ENCODE measurements at places on chromosomes 6 and 20.

- DNase-seq = no peak
Measured at GRCh38 chr6:110357298-110357663, 868 bp downstream of the METTL24 start.

- DNase-seq = no peak
Measured at GRCh38 chr20:37650661-37651060, 43.2 kb upstream of the CTNNBL1 start.

DNA sequence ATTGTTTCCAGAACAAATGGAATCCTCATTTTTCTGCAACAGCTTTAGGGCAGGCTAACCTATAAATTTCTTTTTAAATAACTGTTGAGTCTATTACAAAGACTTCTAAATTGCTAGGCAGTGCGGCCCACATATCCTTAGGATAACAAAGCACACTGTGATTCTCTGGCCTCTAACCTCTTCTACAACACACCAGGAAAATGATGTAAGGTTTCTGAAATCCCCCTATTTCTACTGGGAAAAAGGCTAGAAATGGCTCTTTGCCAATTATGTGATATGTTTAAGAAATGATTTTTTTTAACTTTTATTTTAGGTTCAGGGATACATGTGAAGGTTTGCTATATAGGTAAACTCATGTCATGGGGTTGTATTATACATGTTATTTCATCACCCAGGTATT, 17.3 kb upstream of the NT5E start:
- no peak for DNase-seq

- no peak for DNase-seq
Measured at GRCh38 chr6:56043761-56044160, 168.4 kb upstream of the BMP5 start.

DNA sequence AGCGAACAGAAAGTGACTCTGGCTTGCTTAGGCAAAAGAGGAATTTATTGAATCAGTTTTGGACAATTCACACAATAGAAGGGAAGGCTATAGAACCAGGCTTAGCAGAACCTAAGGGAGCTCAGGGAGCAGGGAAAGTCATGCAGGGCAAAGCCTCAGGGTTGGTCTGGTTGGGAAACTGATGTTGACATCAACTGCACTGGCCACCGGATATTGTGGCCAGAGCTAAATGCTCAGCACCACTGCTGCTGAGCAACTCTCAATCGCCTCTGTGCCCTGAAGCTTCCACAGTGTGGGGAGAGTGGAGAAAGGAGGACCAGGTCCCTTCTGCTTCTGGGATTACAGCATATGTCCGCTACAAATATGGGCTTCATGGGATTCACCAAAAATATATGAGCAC, 93.3 kb upstream of the GCM1 start:
- DNase-seq = no peak

DNA sequence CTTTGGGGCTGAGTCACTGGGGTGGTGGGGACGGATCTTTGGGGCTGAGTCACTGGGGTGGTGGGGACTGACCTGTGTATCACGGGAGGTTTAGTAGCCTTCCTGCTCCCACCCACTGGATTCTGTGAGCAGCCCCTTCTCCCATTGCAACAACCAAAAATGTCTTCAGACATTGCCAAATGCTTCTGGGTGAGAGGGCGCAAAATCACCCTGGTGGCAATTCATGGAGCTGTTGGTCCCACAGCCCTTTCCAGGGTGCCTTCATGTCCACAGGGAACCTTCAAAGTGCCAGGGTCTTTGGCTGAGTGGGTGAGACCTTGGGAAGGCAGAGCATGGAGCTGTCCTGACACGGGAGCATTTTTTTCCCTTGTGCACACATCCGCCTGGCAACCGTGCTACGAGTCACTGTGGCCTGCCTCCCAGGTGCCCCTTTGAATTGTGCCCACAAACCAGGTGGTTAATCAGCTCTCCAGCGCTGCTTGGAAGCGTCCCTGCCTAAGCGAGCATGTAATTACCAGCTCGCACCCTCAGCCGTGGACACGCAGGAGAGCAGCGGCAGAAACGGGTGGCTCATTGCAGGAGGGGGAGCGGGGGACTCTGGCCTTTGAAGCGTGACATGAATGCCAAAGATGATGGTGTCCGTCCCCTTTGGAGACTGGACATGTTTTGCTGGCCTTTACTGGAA, 27.4 kb upstream of the APCDD1L start:
- DNase-seq = no peak

GRCh38 chr6:147855803-147856482, 347.5 kb downstream of the SAMD5 start:
- DNase-seq = no peak
